Thymus (tissue), 14 donors: ENCODE measurements at places on chromosomes 5 and 9. TPM values are rescaled to one million over a fixed set of nuclear protein-coding genes. Genes with fewer than 3 reads are reported as not detected.

WDR38 gene
- polyA plus RNA-seq: 0.30 TPM

DNA sequence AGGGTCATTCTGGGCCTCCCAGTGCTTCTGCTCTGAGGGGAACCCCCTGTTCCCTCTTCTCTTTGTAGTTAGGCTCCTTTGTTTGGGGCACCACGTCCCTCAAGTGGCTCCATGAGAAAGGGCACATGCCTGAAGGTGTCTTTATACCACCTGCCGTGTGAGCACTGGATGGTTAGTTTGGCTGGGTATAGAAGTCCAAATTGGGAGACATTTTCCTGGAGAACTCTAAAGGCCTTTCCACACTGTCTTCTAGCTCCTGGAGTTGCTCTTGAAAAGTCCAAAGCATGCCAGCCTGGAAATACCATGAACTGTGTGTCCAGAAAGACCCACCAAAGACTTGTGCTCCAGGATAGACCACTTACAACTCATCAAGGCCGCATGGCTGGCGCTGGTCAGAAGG lies 11.1 kb upstream of the CCDC187 start:
- no peak for DNase-seq
- H3K4me3 ChIP-seq: no peak overlapping the region
- no peaks in the 10 kb centered on the region for H3K36me3 ChIP-seq
- H3K4me1 ChIP-seq: peaks cover 51% of the 10 kb centered on the region

DNA sequence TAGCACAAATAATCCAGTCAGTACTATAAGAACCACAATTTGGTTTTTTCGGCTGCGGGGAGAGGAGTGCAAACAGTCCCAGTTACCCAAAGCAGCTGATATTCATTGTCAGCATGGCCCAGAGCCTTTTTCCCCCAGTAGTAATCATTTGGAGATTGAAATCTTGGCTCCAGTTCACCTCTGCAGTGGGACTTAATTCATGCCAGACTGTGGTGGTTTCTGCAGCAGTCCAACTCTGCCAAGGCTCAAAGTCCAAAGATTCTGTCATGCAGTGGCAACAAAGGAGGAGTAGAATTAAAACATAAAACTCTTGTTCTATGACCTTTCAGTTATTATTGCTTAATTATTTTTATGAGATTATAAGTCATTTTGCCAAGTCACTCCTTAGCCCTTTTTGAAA lies 25.0 kb upstream of the TRIM36 start:
- no peaks in the 10 kb centered on the region for H3K36me3 ChIP-seq
- H3K4me1 ChIP-seq: no peaks in the 10 kb centered on the region
- no peak overlapping the region for H3K27ac ChIP-seq
- no peaks in the 10 kb centered on the region for H3K27me3 ChIP-seq

GRCh38 chr9:32552172-32552872 lies at the start of the genes SMIM27 and TOPORS:
TSS of gene SMIM27 (plus strand) at chr9:32552327. CDS start at chr9:32552435, 108 bp downstream.
TSS of gene TOPORS (minus strand) at chr9:32552586. CDS start at chr9:32552436, 150 bp downstream.
- DNase-seq: peak; percentile 90
- H3K4me3 ChIP-seq: peak within 1 kb of the TSS; percentile 73
- no peaks in the 10 kb centered on the region for H3K27me3 ChIP-seq
- no peaks in the 10 kb centered on the region for H3K36me3 ChIP-seq

DNA sequence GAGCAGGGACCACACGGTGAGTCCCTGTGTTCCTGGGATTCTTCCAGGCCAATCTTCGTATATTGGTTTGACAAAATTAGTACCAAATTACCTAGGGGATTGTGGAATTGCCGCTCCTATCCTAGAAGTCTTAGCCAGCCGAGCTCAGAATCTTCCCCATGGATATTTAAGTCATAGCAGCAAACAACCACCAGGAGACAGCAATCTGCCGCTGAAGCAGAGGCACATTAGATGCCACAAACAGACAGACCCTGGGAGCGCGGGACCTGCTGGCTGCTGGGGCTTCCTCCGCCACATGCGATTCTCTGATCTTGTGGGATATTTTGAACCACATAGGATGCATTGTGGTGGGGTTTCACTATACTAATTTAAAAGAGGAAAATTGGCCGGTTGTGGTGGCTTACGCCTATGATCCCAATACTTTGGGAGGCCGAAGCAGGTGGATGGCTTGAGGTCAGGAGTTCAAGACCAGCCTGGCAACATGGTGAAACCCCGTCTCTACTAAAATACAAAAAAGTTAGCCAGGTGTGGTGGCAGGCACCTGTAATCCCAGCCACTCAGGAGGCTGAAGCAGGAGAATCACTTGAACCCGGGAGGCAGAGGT lies 31.7 kb upstream of the ZBTB43 start:
- no peak overlapping the region for H3K4me3 ChIP-seq
- DNase-seq: no peak
- H3K36me3 ChIP-seq: no peaks in the 10 kb centered on the region
- H3K4me1 ChIP-seq: no peaks in the 10 kb centered on the region

GRCh38 chr5:32504329-32504988 lies 59.9 kb upstream of the ZFR start:
- H3K36me3 ChIP-seq: no peaks in the 10 kb centered on the region
- no peaks in the 10 kb centered on the region for H3K27me3 ChIP-seq
- H3K4me1 ChIP-seq: peaks cover 13% of the 10 kb centered on the region
- peak overlapping the region; percentile 67 for H3K27ac ChIP-seq

GRCh38 chr5:72018143-72018803 lies 89.0 kb upstream of the MAP1B start:
- peak; percentile 14 for DNase-seq
- no peaks in the 10 kb centered on the region for H3K27me3 ChIP-seq
- no peaks in the 10 kb centered on the region for H3K36me3 ChIP-seq
- no peak overlapping the region for H3K27ac ChIP-seq
- no peak overlapping the region for H3K4me3 ChIP-seq

DNA sequence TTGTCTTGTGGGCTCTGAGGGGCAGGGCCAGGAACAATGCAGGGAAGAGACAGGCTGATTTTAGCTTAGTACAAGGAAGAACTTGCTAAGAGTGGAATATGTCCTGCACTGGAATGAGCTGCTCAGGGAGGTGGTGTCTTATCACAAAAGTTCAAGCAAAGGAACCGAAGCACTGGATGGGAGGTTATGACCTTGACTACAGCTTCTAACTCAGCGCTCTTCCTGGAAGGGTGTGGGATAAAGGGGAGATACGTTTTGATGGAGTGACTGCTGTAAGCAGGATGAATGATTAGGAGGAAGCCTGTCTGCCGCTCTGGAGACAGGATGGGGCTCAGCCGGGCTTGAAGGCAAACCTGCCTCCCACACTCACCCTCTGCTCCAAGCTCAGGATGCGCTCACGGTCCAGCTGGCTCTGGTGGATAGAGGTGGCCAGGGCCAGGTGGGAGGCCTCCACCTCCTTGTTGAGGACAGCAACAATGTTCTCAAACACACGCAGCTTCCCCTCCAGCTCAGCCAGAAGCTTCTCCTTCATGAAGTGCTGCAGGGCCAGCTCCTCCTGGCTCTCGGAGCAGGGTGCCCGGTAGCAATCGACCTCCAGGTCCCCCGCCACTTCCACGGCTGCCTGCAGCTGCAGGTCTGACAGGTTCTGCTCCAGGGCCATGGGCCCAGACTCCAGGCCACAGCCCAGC lies 13.5 kb downstream of the TRAF1 start:
- no peaks in the 10 kb centered on the region for H3K27me3 ChIP-seq
- no peak for DNase-seq
- H3K27ac ChIP-seq: no peak overlapping the region
- no peak overlapping the region for H3K4me3 ChIP-seq
- peaks cover 13% of the 10 kb centered on the region for H3K36me3 ChIP-seq
- H3K4me1 ChIP-seq: peaks cover 36% of the 10 kb centered on the region

- no peak overlapping the region for H3K27ac ChIP-seq
- no peak overlapping the region for H3K4me3 ChIP-seq
Observed at GRCh38 chr9:95854386-95855020, 21.0 kb upstream of the ERCC6L2 start.
